ENCODE measurements at places on chromosomes 2 and 18.

GRCh38 chr2:84293791-84294380, 165.2 kb downstream of the SUCLG1 start:
- no peak for DNase-seq

DNA sequence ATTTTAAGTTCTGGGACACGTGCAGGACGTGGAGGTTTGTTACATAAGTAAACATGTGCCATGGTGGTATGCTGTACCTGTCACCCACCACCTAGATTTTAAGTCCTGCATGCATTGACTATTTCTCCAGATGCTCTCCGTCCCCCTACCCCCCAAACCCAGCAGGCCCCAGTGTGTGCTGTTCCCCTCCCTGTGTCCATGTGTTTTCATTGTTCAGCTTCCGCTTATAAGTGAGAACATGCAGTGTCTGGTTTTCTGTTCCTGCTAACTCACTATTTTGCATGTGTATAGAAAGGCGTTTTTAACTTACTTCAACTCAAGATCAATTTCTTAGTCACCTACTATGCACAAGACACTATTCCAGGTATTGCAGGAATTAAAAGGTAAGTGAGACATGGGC, 128.0 kb downstream of the PLCL1 start:
- DNase-seq = no peak

DNA sequence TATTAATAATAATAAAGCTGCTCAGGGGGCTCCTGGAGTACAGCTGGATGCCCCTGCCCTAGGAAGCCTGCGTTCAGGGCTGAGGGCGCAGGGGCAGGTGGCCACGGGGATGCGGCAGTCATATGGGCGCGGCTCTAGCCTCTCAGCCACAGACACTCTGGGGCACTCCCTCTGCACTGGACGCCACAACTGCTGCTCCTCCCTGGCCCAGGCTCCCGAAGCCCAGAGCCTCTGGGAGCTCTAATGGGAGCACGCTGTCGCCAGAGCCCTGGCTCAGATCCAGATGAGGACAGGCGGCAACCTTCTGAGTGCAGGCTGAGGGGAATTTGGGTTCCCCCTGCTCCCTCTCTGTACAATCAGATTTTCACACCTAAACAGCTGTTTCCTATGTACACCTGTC, 93.6 kb downstream of the MTCL1 start:
- no peak for DNase-seq

- no peak for DNase-seq
Measured at GRCh38 chr2:83470928-83471327, 988.2 kb downstream of the SUCLG1 start.

GRCh38 chr2:237045449-237045848, 40.2 kb upstream of the COPS8 start:
- DNase-seq = no peak

GRCh38 chr2:221389904-221390303, 182.2 kb downstream of the EPHA4 start:
- DNase-seq = no peak

- no peak for DNase-seq
Measured at GRCh38 chr18:22446325-22446724, 28.6 kb upstream of the CTAGE1 start.

DNA sequence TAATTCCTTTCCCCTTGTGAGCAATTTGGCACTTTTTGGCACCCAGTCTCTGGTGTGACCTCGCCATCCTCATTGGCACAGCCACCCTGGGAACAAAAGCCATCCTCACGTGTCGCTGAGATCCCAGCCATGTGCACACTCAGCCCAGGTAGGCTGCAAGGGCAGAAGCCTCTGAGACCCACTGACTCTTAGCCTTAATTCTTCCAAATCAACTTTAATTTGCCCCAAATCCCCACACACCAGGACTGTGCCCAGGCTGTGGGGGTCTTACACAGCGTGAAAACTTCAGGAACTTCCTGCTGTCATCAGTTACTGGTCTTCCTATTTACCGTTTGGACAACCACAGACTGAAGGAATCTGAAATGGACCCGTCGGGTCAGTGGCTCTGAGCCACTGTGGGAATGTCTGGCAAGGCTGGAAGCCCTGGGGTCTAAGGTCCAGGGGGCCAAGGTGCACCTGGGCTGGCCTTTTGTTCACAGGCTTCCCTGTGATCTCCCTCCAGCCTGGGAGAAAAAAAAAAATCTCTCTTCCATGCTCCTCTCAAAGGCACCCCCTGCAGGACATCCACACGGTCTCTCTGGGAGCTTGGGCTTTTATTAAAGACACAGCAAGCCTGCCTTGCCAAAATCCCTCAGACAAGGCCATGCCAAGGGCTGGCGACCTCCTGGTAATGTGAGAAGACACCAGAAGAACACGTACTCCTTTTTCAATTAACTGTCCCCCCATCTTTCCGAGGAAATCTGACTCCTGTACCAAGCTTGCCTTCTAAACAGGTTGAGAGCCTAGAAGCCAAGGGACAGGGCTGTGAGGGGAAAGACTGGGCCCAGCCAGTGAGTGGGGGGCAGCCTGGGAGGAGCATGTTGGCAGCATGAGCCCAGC, 42.1 kb upstream of the LAPTM4A start:
- no peak for DNase-seq

Data from MV-4-11 (cell line).